Calu3 (cell line): ENCODE measurements at places on chromosomes 16 and 17. TPM values are rescaled to one million over a fixed set of nuclear protein-coding genes. Genes with fewer than 3 reads are reported as not detected.

- no peak for DNase-seq
Measured at GRCh38 chr16:67302970-67303369, 23.6 kb downstream of the KCTD19 start.

Gene MYH1
- not detected in 2 replicates for total RNA-seq

- no peak for DNase-seq
Measured at GRCh38 chr17:45382226-45382625, 50.4 kb downstream of the ARHGAP27 start.

GRCh38 chr17:64155751-64156544 is 26.0 kb upstream of the ERN1 start:
- DNase-seq = peak; percentile 66

Gene SNAI3
- total RNA-seq = 0.34 and 0.54 TPM in 2 replicates

Gene ANKS3
- total RNA-seq = 44.7 and 46.9 TPM in 2 replicates

Gene ENKD1
- 22.6 and 23.0 TPM in 2 replicates for total RNA-seq

DNA sequence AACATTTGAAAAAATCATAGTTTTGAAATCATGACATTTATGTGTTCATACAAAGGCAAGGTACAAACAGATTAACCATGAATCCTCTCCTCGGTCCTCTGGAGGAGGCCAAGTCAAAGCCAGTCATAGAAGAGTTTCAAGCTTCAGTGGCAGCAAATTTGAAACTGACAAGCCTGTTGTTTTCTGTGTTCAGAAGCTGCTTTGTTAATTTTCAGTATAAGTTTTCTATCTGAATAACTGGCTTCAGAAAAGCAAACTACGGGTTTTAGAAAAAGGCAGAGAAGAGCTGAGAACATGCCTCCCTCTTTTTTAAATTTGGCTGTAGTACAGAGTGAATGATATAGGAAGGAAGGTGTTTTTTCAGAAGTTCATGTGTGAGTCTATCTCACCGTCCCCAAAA is 79.6 kb upstream of the CLEC18B start:
- no peak for DNase-seq

GRCh38 chr17:38848939-38849605 is 4.4 kb downstream of the RPL23 start:
- no peak for DNase-seq

GRCh38 chr16:54211203-54211602 is 75.4 kb downstream of the IRX3 start:
- no peak for DNase-seq

Gene ANKRD11
- 227 and 242 TPM in 2 replicates for total RNA-seq

DNA sequence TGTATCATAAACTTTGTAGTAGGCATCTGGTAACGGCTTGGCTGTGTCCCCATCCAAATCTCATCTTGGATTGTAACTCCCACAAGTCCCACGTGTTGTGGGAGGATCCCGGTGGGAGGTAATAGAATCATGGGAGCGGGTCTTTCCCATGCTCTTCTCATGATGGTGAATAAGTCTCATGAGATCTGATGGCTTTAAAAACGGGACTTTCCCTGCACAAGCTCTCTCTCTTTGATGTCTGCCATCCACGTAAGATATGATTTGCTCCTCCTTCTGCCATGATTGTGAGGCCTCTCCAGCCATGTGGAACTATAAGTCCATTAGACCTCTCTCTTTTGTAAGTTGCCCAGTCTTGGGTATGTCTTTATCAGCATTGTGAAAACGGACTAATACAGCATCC is 248.7 kb downstream of the SNX29 start:
- DNase-seq = no peak

GRCh38 chr17:76416899-76417298 is 32.5 kb downstream of the SPHK1 start:
- DNase-seq = no peak

DNA sequence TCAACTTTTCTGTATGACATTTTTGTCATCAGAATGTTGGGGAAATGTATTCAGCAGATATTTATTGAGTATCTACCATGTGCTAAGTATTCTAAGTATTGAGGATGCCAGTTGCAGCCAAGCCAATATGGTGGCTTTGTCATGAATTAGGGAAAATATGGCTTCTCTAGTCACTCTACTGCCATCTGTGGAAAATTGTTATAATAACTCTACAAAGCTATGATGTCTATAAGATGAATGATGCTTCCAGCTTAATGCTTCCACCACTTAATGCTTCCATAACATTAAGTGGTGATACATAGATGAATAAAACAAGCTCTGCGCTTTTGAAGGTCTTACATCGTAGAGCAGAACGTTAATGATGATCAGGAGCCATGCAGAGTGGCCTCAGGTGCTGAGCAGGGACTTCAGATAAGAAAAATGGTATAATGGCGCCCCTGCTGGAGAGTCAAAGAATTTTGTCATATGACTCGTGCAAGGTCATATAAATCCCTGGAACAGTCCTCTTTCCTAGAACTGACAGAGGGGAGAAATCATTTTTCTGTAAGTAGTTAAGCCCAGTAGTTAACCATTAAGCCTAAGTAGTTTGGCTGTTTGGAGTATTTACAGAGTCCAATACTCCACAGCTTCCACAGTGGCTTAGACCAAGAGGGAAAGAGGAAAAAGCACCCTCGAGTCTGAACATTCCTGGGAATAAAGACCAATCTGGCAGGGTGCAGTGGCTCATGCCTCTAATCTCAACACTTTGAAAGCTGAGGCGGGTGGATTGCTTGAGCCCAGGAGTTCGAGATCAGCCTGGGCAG is 2.7 kb upstream of the TMIGD1 start:
- peak; percentile 63 for DNase-seq
